ENCODE measurements at places on chromosomes 5 and 9.

- no peak for DNase-seq
Observed at GRCh38 chr5:151159649-151160373, 2.2 kb upstream of the ANXA6 start.

GRCh38 chr5:40570408-40571129, 109.1 kb upstream of the PTGER4 start:
- no peak for DNase-seq

GRCh38 chr9:87389936-87390335, 107.7 kb upstream of the DAPK1 start:
- no peak for DNase-seq

DNA sequence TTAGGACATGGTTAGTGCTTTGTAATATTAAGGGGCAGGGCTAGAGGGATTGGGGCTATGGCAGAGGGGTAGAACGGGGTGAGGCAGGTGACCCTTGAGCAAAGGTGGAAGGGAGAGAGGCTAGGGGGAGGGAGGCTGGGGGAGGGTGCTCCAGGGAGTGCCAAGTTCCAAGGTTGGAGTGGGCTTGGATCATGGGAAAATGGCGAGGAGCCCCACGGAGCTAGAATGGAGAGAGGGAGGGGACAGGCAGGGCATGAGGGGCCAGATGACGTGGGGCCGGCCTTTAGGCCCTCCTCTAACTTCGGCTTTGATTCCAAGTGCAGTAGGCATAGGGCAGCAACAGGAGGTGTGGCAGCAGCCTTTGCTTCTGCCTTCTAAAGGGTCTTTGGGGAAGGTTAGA, 171.8 kb upstream of the PANK3 start:
- no peak for DNase-seq

- DNase-seq: no peak
Observed at GRCh38 chr5:144575736-144576135, 405.1 kb downstream of the KCTD16 start.

- no peak for DNase-seq
Observed at GRCh38 chr9:37936965-37937364, 33.0 kb upstream of the SLC25A51 start.

DNA sequence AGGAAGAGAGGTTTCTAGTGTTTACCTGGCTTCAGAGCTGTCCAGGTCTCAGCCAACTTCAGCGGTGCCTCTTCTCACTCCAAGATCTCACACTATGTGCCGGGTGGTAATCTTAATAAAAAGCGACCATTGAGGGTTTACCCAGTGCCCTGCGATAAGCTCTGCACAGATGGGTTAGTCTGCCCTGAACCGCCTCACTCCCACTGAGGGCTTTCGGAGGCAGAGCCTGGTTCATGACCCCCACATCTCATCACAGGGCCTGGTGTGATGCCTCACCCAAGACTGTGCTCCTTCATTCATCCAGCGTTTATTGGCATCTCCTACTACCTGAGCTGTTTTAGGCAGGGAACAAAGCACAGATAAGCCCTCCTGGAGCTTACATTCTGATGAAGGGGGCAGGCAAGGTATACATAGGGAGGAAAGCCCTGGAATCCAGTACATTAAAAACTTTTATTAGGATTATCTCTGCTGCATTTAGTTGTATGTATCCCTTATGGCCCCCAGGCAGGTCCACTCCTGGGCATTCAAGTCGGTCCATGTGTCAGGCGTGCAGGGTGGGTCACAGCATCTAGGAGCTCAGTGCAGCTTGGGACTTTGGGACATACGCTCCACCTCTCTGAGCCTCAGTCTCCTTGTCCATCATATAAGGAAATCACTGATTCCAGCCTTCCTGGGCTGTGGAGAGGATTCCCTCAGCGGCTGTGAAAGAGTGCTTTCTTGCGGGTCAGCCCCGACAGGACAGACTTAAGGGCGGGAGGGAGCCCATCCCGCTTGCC, 613 bp upstream of the COL15A1 start:
- no peak for DNase-seq
